ENCODE measurements at places on chromosomes 11 and 22.

DNA sequence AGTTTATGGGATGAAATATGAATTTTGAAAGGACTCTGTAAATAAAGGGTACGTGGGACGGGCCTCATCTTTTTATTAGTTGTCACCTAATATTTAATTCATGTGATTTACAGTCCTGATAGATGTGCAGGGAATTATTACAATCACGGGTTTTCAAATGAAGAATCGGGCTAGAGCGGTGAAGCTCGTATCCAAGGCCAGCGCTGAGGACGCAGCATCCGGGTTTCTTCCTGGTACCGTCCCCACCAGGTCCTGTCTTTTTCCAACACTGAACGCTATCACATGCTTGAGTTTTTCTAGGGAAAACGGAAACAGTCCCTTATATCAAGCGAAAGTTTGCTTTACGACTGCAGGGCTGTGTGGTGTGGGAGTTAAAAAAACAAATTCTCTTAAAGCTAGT is 787 bp downstream of the SMDT1 start:
- DNase-seq: no peak

DNA sequence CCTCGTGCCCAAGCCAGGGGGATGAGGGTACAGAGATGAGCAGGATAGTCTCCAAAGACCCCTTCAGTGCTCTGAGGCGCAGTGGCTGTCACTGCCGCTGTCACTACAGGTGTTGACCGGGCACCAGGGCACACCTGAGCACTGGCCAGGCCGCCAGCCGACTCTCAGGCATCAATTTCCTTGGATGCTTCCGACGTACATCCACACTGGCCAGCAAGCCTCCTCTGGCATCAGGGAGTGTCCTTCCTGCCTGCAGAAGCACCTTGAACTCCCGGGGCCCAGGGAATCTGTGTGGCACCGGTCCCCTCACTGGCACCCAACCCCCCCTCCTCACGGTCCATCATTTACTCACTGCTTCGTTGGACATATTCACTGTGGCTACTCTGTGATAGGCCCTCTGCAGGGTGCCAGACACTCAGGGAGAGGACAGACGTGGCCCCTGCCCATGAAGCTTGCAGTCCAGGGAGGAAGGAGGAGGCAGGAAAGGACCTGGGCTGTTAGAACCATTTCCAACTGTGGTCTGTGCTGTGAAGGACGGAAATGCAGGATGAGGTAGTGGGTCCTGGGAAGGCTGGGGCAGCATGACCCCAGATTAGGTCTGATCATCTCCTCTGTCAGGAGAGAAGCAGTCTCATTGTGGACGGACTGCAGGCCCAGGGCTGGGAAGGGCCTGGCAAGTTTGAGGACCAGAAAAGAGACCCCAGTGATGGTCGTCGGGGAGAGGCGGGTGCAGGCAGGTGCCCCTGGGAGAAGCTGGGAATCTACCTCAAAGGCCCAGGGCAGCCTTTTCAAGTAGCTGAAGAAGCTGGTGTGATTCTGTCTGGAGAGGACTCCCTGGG is 46.3 kb upstream of the ANO1 start:
- no peak for DNase-seq

- no peak for DNase-seq
Measured at GRCh38 chr22:49329636-49330035, 498.0 kb downstream of the BRD1 start.

GRCh38 chr22:33831207-33831606 is 89.1 kb downstream of the LARGE1 start:
- no peak for DNase-seq

- peak; percentile 18 for DNase-seq
Measured at GRCh38 chr11:68999093-68999747, 13.8 kb downstream of the MRGPRF start.

DNA sequence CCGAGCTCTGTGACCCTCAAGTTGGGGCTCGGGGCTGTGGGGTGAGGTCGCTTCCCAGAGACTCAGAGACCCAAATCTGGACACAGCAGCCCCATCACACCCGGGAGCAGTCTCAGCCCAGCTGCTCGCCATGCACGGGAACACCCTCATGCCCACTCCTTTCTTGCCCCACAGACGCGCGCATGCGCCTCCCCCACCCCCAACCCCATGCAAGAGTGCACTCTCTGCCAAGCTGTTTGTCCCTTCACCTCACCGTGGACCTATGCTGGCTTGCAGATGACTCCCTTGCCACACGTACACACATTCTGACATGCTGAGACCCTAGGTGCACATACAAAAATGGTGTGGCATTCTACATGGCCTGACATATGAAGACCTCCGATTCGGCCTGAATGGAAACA is 478 bp upstream of the CD248 start:
- no peak for DNase-seq

DNA sequence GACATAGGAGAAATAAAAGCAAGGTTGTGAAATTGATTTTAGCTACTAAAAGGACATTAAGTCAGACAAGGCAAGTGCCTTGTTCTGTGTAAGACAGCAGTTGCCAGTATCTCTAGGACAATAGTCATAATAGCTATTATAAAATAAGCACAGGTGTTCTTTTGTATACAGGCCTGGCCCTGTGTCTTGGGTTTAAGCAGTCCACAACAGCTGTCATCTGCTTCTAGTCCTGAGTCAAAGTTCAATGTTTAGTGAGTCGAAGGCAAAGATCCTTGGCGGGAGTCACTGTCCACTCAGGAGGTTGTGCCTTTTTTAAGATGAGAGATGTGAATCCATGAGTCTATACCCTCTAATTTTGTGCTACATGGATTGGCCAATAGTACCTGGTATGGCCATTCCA is 79.5 kb downstream of the SC5D start:
- no peak for DNase-seq

GRCh38 chr11:13135385-13136271 is 126.5 kb downstream of the RASSF10 start:
- DNase-seq: no peak

DNA sequence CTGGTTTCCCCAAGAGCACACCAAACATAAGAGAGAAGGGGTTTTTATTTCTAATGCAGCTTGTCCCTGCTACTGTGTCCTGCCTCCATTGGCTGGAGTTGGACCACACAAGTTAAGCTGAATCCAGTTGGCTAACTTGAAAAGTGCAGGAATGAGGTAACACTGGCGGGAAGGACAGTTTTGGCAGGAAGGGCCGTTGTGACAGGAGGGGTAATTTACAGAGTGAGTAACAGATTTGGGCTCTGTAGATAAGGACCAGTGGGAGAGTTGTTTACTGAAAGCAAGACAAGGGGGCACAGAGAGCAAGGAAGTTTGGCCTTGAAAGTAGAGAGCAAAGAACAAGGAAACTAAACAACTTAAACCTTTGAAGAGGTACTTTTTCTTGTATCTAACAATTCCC is 1623.3 kb upstream of the RAG2 start:
- DNase-seq: no peak

DNA sequence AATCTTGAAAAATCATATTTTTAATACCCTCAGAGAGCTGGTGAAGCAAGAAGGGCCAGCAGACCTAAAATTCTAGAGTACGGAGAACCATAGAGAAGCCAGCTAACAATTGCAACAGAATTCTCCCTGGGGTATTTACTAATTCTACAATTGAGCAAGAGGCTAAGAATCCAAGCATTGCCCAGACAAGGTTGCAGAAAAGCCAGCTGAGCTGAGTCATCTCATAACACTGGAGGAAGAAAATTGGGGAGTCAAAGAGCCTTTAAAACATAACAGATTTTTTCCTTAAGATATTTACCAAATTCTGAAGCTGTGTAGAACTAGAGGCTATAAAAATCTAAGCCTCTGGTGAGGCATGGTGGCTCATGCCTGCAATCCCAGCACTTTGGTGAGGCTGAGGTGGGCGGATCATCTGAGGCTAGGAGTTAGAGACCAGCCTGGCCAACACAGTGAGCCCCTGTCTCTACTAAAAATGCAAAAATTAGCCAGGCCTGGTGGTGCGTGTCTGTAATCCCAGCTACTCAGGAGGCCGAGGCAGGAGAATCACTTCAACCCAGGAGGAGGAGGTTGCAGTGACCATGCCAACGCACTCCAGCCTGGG is 13.6 kb upstream of the TMEM216 start:
- DNase-seq: no peak

DNA sequence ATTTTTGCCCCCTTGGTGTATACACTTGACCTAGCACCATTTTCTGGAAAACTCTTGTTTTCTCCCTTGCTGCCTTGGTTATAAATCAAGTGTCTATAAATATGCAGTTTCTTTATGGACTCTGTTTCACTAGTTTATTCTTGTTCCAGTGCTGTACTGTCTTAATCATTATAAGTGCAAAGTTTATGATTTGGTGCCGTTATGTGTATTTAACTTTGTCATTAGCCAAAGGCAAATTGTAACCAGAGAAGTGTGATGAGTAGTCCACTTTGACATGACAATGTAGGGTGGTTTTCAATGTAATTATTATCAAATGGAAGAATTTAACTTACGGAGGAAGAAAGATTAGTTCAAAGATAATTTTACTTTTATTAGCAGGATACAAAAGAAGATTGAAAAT is 40.3 kb downstream of the SPECC1L start:
- no peak for DNase-seq

- DNase-seq: no peak
Measured at GRCh38 chr11:109853156-109853776, 239.9 kb upstream of the ZC3H12C start.

GRCh38 chr11:34864424-34864823 is 51.8 kb downstream of the APIP start:
- no peak for DNase-seq

- no peak for DNase-seq
Measured at GRCh38 chr11:87878373-87878825, 296.8 kb downstream of the RAB38 start.

DNA sequence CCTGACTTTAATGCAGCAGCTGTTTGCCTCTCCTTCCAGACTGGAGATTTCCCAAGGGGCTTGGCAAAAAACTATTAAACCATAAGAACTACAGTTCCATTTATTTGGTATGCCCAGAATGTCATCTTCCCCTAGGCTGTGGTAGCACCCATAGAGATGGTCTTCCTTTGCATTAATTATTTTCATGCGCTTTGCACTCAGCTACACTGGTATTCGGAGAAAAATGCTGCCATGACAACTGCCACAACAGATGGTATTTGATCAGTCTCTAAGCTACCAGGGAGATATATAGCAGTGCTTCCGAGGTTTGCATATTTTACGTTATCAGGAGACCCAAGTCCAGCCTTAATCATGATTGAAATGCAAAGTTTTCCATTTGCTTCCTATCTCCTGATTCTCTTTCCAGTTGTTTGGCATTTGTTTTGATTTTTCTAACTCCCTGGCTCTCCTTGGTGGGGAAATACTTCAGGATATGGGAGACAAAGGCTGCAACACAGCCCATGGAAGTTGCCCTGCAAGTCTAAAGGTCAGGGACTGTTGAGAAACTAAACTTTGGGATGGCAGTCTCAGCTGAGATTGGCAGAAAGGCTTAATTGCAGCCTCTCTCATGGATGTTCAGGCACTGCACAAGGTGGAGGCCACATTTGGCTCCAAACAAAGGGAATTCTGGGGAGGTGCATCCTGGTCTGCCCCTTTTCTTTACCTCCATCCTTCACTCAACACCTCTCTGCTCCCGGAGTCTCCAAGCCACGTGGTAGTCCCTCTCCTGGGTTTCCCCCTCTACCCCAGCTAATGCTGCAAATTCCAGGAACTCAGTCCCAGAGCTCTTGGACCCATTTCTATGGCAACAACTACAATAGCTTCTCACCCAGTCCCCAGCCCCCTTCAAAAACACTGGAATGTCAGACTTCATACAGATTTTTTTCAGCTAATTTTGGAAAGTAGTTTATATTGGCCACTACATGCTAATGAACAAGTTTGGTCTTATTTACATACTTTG is 151.8 kb downstream of the NAV2 start:
- no peak for DNase-seq

DNA sequence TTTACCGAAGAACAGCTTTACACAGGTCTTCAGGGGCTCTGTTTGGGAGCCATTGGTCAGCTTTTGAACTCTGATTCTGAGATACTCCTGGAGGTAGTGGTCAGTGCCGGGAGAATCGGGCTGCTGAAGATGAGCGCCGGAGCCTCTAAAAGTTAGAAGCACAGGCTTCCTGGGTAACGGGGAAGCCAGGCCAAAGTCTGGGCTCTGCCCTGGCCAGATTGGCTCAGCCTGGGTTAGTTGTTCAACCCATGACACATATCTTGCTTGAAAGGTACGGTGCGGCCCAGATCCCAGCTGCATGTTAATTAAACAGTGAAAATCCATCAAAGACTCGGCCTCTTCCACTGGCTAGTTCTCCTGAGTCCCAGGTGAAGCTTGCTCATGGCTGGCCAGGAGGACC is 18.0 kb downstream of the PARVA start:
- DNase-seq: no peak

DNA sequence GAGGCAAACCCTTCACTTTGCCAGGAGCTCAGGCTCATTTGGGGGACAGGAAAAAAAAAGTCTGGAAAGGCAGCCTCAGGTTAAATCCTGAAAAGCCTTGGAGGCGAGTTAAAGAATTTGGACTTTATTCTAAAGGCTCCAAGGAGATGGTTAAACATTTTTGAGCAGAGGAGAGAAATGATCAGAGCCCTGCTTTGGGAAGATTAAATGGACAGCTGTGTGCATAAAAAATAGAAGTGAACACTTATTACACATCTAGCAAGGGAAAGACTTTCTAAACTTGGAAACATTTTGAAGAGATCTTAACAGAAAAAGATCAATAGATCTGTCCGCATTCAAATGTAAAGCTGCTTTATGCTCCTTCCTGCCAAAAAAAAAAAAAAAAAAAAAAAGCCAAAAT is 8.4 kb upstream of the RAB3IL1 start:
- DNase-seq: no peak

DNA sequence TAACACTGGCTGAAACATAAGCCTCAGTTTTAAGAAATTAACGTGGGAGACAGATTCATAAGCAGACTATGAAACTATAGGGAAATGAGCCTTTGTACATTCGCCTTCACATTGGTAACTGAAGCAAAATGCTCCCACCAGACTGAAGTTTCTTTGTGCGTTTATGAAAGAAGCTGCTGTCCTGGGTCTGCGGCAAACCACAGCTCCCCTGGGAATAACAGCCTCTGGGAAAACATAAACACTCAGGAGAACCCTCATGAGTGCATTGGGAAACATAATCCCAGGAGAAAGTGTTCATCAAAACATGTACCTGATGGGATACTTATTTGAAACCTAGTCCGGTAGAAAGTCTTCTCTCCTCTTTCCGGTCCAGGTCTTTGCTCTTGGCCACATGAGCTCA is 193.1 kb upstream of the LARGE1 start:
- DNase-seq: no peak

GRCh38 chr22:20749453-20749852 is 24.5 kb upstream of the SERPIND1 start:
- no peak for DNase-seq

DNA sequence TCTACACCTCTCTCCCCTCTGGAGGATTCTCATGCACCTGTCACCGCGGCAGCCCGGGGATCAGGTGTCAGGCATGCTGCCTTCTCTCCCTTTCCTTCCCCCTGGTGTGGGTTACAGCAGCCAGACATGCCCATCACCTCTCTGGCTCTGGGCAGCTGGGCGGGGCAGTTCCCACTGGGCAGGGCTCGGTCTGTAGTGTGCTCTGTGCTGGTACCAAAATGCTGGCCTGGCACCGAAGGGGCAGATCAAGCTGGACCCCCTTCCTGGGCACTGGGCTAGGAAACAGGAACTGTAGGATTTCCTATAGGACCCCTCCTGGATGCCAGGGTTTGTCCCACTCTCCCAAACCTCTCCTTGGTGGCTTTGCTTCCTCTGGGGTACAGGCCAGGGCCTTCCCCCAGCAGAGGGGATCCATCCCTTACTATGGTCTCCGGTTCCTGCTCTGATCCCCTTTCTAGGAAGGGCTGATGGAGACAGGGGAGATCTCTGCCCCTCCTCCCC is 821 bp downstream of the GAL3ST1 start:
- DNase-seq: no peak
